ENCODE measurements at places on chromosomes 7 and 10.

DNA sequence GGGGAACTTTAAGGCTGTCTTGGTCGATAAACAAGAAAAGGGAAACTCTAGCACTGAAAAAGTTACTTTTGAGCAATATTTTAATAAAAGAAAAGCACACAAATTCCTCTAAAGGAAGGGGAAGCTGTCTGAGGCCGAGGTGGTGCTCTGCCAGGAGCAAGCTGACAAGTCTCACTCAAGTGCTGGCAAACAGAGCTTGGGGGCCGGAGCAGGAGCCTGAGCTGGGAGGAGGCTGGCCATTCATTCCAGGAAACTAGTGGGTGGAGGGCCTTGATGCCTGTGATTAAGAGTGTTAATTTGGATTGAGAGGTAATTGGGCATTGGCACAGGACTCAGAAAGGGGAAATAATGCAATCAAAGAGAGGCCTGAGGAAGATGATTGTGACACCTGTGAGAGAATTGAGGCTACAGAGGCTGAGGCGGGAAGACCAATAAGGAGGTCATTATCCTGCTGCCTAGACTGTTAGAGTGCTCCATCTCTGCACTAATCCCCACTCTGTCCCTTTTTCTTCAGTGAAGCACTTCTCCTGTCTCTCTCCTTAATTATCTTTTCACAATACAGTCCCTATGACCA lies 154.9 kb upstream of the COL1A2 start:
- no peak for DNase-seq

GRCh38 chr10:22693371-22693784 lies 21.0 kb downstream of the PIP4K2A start:
- peak; percentile 85 for DNase-seq

GRCh38 chr7:106493041-106493731 lies 167.8 kb downstream of the CCDC71L start:
- no peak for DNase-seq

GRCh38 chr10:127278001-127278400 lies 81.6 kb upstream of the INSYN2A start:
- no peak for DNase-seq

GRCh38 chr10:110425684-110426293 lies 71.9 kb upstream of the DUSP5 start:
- peak; percentile 91 for DNase-seq

- no peak for DNase-seq
These were observed 45.8 kb downstream of the THSD7A start for GRCh38 chr7:11786186-11786585.

GRCh38 chr7:16951483-16952080 lies 69.8 kb upstream of the AGR3 start:
- DNase-seq, result peak; percentile 37

- DNase-seq, result no peak
These were observed 60.4 kb downstream of the PTN start for GRCh38 chr7:137283153-137283552.

- peak; percentile 78 for DNase-seq
These were observed 99.1 kb downstream of the ZNF680 start for GRCh38 chr7:64463636-64464375.

DNA sequence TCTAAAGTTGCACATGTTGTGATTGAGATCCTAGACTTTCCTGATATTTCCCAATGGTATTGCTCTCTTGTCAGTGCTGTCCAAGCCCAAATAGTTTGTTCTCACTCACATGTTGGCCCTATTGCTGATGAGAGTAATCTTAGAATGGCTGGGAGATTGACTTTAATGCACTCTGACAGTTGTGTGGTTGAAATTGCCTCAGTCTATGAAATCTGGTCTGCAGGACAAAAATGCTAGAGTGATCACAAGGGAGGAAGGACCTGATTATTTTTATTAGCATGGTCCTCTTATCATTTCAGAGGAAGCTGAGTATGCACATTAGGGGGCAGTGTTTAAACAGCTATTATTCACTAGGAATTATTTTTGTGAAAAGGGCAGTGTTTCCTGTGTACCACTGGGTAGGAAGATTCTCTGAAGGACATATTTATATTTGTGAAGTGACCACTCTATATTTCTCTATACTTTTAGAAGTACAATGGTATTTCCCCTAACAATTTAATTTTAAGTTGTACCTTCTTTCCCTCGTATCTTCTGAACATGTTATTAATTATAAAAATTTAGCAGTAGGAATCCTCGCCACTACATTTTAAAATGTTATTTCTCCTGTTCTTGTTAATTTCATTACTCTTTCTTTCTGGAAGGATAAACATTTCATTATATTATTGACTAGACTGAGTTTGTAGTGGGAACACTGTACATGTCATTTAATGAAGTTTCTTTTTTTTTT lies 64.4 kb downstream of the SUGCT start:
- peak; percentile 65 for DNase-seq

DNA sequence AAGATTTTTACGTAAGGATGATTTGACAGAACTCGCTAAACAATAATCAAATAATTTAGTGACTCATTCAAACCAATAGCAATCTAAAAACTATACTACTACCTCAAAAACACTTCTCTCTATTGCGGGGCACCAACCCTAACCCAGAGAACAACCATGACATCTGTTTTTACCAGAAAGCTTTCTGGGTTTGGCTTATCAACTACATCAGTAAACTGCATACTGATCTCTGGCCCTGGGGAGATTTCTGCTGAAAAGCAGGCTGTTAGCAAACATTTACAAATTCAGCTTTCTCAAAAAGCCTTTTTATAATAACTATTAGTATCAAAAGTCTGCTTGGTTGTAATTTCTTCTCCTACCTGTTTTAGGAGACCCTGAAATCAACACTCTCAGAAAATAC lies 144.5 kb upstream of the ZWINT start:
- no peak for DNase-seq

DNA sequence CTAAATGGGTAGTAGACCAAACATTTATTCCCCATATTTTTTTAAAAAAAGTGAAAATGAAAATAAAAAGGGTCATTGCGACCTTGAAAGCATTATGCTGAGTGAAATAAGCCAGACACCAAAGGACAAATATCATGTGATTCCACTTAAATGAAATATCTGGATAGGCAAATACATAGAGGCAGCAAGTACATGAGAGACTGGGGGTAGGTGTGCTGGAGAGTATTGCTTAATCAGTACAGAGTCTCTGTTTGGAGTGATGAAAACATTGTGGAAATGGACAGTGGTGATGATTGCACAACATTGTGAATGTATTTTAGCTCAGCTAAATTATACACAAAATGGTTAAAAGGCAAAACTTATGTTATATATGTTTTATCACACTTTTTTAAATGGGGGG lies 169.4 kb downstream of the AKR1D1 start:
- no peak for DNase-seq

DNA sequence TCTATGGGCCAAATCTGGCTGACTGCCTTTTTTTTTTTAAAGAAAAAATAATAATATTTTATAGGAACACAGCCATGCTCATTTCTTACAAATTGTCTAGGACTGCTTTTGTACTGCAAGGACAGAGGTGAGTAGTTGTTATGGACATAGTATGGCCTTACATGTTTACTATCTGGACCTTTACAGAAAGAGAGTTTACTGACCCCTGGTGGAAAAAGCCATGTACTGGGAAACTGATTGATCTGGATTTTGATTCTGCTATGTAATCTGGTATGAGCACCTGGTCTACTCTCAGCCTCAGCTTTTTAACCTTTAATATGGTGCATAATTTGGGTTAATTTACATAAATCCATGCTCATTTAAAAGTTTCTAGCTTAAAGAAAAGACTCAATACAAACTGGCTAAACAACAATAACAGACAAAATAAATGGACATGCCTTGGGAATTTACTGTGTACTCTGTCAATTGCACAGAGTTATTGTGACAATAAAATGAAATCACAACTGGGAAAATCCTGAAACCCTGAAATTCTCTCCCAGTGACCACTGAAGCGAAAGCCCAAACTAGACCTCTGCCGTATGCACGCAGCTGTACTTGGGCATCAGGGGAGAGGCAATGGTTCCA lies 260.7 kb downstream of the BMPER start:
- DNase-seq, result peak; percentile 74

- no peak for DNase-seq
These were observed 22.3 kb upstream of the TSPAN33 start for GRCh38 chr7:129122078-129122750.

DNA sequence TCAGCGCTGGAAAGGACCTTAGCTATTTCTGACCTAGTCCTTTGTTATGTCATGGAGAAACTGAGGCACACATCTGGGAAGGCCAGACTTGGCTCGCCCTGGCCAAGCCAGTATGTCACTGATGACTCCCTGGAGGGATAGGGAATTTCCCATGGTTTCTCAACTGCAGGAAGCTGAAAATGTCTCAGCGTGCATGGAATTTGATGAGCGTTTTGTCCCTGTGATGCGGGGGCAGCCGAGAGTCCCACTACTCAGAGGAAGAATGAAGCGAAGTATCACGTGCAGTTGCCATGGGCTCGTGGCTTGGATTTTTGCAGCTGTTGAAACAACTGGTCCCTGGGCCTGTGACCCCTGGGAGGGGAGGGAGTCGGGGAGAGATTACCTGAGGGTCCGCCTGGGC lies 44.8 kb downstream of the CLIP2 start:
- DNase-seq, result peak; percentile 57

GRCh38 chr7:133529861-133530260 lies 277.0 kb downstream of the EXOC4 start:
- DNase-seq, result no peak

- DNase-seq, result no peak
These were observed 3.0 kb downstream of the IRF5 start for GRCh38 chr7:128940494-128941322.

GRCh38 chr10:31789555-31789954 lies 139.1 kb downstream of the ARHGAP12 start:
- no peak for DNase-seq

- no peak for DNase-seq
These were observed 131.0 kb upstream of the PALS2 start for GRCh38 chr7:24442170-24442777.

- no peak for DNase-seq
These were observed 527.6 kb upstream of the SORCS1 start for GRCh38 chr10:107692072-107692471.

GRCh38 chr10:4396401-4397283 lies 429.4 kb upstream of the AKR1E2 start:
- no peak for DNase-seq

DNA sequence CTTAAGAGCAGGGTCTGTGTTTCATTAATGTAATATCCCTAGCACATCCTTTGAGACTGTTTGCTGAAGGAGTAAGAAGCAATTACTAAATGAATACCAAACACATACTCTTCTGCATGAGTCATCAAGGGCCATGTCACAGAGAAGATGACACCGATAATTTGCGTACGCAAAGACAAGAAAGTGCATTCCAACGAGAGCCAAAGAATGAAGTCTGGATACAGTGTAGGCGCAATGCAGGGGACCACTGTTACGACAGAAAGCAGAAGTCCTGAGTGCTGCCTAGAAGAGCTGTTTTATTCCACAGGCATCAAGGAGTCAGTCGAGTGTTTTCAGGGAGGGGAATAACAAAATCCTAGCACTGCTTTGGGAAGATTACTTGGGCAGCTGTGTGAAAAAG lies 62.7 kb downstream of the VPS41 start:
- DNase-seq, result peak; percentile 83

DNA sequence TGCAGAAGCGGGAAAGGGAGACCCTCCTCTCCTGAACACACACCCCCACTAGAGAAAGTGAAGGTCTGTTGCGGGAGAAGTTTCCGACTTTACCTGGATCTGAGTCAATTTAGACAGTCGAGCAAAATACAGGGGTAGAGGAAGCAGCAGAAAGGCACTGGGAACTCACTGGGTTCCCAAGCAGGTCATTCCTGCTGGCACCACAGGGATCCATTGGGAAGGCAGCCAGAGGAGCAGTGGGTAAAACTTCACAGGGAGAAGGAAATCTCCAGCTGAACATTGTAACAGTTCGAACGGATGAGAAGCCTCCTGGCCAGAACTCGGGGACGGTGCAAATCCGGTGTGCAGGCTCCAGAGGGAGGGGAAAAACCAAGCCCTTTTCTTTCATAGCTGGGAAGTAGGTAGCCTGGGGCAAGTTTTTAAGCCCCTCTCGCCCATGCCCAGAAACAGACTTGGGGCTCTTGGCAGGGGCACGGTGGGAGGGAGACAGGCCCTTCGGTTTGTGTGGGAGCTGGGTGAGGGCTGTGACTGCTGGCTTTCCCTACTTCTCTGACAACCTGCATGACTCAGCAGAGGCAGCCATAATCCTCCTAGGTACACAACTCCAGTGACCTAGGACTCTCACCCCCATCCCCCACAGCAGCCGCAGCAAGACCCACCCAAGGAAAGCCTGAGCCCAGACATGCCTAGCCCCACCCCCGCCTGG lies 51.9 kb downstream of the DDC start:
- DNase-seq, result no peak

DNA sequence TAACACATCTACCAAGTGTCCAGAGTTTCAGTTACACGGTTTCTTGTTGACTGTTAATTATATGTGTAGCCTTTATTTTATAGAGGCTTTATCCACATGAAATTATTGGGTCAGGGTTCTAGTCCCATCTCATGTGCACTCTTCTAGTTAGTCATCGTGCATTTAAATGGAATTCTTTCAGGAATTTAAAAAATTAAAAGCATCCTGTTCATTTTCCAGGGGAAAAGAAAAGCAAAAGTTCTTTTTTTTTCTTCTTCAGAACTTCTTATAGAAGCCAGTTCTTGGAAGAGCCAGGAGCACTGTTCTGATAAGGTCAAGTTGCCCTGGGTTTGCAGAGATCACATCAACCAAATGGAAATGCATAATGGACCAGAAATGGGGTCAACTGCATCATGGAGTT lies 324.7 kb downstream of the INHBA start:
- no peak for DNase-seq

DNA sequence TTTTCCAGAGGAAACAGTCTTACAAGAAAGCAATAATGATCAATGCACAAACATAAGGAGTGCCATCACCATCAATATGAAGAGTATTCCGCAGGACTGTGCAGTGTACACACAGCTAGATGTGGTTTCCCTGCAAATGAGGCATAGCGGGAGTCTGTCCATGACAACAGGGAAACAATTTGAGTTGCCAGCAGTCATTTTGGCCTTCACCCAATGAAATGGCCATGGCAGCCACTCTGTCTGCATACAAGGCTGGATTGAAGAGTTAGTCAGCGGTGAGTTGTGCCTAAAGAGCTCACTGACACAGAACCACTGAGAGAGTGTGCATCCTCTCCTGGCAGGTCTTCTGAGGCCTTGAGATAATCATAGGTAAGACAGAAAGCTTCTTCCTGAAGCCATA lies 303.3 kb downstream of the IPMK start:
- peak; percentile 95 for DNase-seq

- DNase-seq, result peak; percentile 23
These were observed 56.0 kb upstream of the BTRC start for GRCh38 chr10:101297901-101298486.

DNA sequence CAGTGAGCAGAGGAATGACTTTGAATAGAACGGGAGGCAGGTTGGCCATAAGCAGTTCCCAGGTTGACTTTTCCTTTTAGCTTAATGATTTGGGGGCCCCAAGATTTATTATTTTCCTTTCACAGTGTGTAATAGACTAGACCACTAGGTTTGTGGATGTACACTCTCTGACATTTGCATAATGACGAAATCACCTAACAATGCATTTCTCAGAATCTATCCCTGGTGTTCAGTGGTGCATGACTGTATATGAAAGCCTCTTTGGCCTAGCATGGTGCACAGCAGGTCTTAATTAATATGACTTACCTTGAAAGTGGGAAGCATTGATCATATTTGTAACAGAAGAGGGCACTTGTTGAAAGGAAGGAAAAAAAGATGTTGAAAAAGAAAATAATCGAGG lies 761.9 kb downstream of the TYW1 start:
- no peak for DNase-seq

- DNase-seq, result no peak
These were observed 228.8 kb downstream of the TMEM178B start for GRCh38 chr7:141302617-141303016.

Measured in RPMI7951 (cell line).